ENCODE measurements at places on chromosomes 4 and X. TPM values are rescaled to one million over a fixed set of nuclear protein-coding genes. Genes with fewer than 3 reads are reported as not detected.

GRCh38 chr4:153126137-153126536, 78.1 kb upstream of the TRIM2 start:
- DNase-seq: no peak

DNA sequence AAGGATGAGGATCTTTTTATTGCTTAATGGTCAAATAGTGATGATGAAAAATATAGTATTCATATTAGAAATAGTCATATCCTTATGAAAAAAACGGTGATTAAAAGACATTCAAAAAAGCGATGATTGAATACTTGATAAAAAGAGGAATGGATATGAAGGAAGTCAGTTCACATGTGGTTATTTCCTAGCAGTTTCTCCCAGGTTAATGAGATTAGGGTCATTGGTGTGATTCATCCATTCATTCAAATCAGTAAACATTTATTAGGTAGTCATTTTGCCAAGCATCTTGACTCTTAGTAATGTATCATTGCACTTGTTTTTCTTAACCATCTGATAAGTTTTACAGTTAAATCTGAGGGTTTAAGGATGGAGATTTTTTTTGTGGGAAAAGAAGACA, 294.1 kb downstream of the ARHGAP24 start:
- DNase-seq: no peak

GRCh38 chrX:23802431-23802830, 19.5 kb downstream of the SAT1 start:
- DNase-seq: no peak

DNA sequence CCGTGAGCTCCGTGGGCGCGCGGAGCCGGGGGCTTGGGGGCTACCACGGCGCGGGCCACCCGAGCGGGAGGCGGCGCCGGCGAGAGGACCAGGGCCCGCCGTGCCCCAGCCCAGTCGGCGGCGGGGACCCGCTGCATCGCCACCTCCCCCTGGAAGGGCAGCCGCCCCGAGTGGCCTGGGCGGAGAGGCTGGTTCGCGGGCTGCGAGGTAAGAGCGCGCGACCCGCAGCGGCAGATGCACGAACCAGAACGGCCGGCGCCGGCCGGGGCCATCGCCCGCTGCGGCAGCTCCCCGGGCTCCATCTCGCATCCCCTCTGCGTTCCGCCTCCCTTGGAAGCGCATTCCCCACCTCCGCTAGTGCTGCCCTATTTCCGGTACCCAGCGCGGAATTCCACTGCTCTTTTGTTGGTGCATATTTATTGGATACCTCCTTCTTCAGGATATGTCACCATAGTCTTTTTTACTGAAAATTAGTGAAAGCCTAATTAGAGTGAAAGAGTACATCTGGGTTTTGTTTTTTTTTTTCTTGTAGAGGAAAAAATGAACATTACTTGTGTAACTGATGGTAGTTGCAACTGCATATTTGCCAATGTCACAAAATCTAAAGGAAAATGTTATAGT, 797 bp downstream of the PKD2 start:
- peak; percentile 48 for DNase-seq

GRCh38 chrX:11423949-11424348, 130.7 kb downstream of the AMELX start:
- no peak for DNase-seq

CXCL3 gene
- total RNA-seq: 12.1 TPM

LIMCH1 gene
- total RNA-seq: 267 TPM
